ENCODE measurements at places on chromosomes 1 and 21.
A peak's percentile ranks its signal among the peaks of the same experiment; 100 is the strongest.

GRCh38 chr1:7707527-7707926 lies 63.6 kb upstream of the VAMP3 start:
- DNase-seq, result no peak

GRCh38 chr1:18632218-18632588 lies 1.6 kb downstream of the PAX7 start:
- no peak for DNase-seq

GRCh38 chr1:204104331-204105130 lies 31.6 kb downstream of the SOX13 start:
- no peak for DNase-seq

DNA sequence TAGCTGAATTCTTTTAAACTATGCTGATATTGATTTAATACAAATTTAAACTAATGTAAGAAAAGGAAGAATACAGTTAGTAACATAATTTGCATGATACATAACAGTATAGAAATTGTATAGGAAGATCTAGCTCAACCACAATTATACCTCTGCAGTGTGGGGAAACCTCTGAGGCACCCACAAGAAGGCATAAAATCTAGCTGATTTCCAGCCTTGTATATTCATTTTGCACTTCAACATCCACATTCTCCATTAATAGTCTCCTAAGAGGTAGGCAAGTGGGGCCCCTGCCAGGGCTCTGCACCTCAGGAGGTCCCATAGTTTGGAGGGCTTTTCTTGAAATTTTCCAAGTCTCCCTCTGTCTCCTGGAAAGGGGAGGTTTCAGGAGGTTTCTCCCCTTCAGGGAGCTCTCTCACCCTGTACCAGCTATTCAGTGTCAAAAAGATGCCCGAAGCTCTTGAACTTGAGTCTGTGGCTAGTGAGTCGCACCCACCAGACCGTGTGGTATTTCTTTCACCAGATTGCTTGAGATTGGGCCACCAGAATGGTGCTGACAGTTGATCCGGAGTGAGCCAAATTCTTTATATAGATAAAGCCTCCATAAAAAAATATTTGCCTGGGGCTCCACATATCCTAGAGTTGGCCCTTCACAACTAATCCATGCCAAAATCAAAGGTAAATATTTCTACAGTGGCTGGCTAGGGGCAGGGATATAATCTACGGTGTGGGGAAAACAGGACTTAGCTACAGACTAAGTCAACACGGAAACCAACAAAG lies 108.2 kb downstream of the TIAM1 start:
- no peak for DNase-seq

GRCh38 chr1:150578272-150579109 lies 919 bp downstream of the MCL1 start:
- DNase-seq, result no peak

GRCh38 chr1:28185071-28185470 lies 8.6 kb upstream of the PTAFR start:
- no peak for DNase-seq

- DNase-seq, result no peak
These were observed 78.9 kb upstream of the KCNK2 start for GRCh38 chr1:215003686-215004085.

GRCh38 chr1:99754697-99755096 lies 11.7 kb downstream of the FRRS1 start:
- no peak for DNase-seq

DNA sequence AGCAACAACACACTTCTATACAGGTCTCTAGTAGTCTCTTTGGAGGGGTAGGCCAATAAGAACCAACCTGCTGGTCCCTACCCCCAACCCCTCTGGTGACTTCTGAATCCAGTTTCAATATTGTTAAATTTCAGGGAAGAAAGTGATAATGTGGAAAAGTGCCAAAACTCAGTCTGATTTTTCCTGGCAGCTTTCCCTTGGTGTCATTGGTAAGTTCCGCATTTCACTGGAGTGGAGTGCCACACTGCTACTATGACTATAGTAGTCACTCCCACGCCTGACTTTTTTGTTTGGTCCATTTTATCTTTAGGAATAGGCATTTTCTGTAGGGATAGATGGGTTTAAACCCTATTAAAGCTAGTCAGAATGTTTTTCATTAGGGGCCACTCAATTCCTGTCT lies 5.7 kb upstream of the ARID1A start:
- no peak for DNase-seq

DNA sequence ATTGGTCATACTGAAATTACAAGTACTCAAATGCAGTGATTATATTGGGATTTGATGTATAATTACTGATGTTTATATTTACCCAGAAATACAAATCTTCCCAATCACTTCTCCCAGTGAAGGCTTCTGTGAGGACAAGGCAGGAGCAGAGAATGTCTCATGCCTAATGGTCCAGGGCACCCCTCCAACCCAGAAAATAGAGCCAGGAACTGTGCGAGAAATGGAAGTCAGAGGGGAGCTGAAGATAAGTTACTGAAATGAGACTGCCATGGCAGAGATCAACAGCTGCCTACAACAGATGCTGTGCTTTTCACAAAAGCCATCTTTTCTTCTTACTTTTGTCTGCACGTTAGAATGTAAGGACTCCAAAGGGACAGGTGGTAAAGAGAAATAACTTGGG lies 171.2 kb downstream of the TTLL7 start:
- DNase-seq, result no peak

- no peak for DNase-seq
These were observed 276.5 kb downstream of the DNM3 start for GRCh38 chr1:172117800-172118199.

DNA sequence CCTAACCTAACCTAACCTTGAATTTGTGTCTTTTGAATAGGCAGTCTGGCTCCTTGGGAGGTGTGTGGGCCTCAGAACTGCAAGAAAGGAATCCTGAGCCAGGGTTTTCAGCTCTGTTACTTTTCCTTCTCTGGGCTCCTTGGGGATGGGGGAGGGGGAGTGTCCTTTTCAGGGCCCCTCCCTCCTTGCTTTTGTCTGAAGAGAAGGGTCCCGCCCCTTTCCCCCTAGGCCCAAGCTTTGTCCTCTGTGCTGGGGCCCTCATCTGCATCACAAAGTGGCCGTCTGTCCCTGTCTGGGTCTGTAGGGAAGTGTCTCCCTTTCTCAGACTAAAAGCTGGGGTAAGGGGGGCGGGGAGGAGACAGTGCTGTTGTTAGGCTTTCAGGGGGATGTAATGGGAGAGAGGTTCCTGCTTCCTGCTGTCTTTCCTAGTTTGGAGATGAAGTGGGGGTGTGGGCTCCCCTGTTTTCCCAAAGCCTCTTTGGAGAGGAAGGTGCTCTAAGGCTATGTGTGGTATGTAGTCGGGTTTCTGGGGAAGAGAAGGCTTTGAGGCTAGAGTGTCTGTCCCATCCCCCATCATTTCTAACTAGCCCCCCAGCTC lies 3.1 kb downstream of the AGO1 start:
- no peak for DNase-seq

DNA sequence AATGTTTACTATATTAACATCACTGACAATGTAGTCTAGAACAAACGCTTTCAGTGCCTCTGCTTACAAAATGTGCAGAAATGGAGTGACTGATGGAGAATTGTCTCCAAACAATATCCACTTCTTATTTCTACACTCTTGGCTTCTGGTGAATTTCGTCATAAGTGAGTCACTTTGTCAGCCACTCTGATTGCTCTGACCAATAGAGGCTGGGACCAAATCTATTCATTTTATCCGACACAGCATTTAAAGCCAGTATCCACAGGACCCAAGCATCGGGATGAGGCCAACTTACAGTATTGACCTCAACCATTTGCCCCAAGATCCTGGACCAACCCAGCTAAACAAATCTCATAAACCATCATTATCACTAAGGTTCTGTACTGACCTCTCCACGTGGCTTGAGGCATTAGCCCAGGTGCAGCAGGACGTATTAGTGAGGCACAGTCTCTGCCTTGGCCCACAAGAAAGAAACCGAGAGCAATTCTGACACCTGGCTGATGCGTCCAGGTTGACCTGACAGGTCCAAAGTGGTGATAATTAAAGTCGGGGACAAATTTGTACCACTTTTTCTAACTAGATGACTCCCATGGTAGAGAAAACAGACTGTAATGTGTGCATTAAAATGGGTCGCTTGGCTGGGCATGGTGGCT lies 53.3 kb upstream of the ERO1B start:
- DNase-seq, result no peak

GRCh38 chr1:84687714-84688462 lies 2.4 kb downstream of the SSX2IP start:
- no peak for DNase-seq

DNA sequence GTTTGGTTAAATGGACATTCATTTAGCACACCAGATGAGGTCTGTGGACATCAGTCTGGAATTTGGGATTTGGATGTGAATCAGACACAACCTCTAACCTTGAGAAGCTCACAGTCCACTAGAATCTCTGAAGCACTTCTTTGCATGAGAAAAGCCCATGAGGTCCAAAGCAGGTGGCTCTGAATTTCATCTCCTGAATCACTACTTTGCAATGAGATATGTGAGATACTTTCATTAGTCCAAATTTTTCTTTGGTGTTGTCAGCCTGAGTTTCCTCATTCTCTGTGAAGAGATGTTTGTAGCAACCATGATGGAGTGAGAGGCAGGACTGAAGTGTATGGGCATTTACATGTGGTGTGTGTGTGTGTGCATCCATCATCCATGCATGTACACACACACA lies 16.5 kb upstream of the LCE2D start:
- DNase-seq, result no peak

DNA sequence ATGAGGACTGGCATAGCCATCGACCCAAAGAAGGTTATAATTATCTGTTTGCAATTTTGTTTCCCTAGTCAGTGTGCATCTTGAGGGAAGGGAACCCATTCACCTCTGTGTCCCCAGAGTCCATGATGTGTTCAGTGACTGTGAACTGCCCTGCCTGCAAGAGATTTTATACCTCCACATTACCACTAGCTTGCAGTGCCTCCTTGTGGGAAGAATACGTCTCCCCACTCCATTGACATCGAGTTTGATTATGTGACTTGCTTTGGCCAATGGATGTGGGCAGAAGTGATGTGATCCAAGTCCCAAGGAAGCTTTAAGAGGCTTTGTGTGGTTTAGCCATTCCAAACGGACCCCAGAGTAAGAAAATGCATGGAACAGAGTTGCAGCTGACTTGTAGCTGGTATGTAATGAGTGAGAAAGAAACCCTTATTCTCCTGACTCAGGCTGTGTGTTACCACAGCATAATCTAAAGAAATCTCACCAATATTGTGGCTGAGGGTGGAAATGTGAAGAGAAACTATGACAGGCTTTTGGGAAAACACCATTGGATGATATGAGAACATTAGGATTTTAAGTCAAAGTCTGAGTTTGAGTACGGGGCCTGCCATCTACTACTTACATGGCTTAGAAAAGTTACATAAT lies 47.8 kb upstream of the NRDC start:
- no peak for DNase-seq

- no peak for DNase-seq
These were observed 39.7 kb downstream of the UBE2U start for GRCh38 chr1:64242895-64243756.

- no peak for DNase-seq
These were observed 289.0 kb upstream of the VAMP3 start for GRCh38 chr1:7482077-7482476.

DNA sequence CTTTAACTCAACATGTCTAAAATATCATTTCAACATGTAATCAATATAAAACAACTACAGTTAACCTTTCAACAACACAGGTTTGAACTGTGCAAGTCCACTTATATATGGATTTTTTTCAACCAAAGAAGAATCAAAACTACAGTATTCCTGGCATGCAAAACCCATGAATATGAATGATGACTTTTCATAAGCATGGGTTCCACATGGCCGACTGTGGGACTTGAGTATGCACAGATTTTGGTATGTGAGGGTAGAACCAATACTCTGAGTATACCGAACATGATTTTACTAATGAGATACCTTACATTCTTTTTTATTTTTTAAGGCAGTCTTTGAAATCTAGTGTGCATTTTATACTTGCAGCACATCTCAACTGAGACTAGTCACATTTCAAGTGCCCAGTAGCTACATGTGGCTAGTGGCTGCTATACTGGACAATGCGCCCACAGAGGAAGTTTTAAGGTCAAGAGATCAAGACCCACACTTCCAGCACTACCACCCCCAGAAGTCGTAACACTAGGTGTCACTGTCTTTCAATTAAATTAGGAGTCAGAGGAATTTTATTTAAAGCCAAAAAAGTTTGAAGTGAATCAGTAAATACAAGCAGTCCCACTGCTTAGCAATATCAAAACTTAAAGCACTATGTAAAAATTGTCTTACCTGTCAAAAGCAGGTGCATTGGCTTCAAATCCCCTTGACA lies 40.0 kb downstream of the SYNJ1 start:
- DNase-seq, result no peak

GRCh38 chr1:231279683-231280082 lies 38.7 kb downstream of the GNPAT start:
- no peak for DNase-seq

DNA sequence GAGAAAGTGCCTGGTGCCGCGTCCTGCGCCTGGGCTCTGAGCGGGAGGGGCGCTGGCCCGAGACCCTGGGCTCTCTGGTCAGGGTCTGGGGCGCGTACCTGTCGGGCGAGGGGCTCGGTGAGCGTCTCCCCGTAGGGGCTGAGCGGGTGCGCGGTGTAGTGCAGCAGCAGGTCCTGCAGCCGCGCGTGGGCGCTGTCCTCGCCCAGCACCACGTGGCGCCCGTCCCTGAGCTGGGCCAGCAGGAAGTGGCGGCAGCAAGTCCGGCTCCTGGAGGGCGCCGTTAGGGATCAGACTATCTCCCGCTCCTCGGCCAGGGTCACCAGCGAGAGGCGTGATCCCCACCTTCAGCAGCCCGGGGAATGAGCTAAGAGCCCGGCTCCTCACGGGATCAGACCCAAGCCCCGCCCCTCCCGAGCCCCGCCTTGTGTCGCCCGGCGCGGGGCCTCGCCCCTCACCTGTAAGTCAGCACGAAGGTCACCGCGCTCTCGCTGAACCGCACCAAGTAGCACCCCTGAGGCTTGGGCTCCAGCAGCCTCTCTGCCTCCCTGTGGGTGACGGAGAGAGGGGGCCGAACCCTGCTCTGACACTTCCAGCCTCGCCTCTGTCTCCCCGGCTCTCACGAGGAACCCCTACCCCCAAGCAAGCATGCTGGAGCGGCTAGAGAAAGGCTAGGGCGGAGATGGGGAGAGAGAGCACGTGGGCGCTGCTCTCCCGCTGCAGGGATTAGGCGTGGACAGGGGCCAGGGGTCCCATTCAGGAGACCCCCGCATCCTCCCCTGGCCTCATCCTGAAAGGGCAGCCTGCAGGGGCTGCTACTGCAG lies 2.7 kb downstream of the SH2D2A start:
- peak; percentile 64 for DNase-seq

GRCh38 chr1:167762061-167762746 lies 40.4 kb downstream of the MPZL1 start:
- DNase-seq, result no peak

GRCh38 chr1:159581422-159581821 lies 6.2 kb upstream of the APCS start:
- DNase-seq, result no peak

GRCh38 chr1:167722152-167722869 lies 529 bp downstream of the MPZL1 start:
- peak; percentile 4 for DNase-seq

DNA sequence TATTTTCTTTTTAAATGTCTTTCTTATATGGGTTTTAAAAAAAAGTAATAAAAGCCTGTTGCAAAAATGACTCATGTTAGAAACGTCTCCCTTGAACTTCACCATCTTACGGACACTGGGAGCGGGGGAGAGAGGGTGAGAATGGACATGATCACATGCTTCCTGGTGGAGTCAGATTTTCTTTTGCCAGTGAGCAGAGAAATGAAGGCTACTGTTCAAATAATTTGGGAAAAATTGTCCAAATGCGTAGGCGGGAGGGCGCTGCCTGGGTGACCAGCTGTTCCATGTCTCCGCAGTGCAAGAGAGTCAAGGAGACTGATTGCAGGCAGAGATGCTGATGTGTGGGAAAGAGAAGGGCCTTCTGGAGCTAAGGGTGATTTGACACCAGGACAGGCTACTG lies 23.1 kb downstream of the EIF2D start:
- no peak for DNase-seq
